ENCODE measurements at places on chromosomes 7 and 10.

GRCh38 chr7:90692947-90693346 lies 96.8 kb downstream of the CDK14 start:
- no peak for DNase-seq

DNA sequence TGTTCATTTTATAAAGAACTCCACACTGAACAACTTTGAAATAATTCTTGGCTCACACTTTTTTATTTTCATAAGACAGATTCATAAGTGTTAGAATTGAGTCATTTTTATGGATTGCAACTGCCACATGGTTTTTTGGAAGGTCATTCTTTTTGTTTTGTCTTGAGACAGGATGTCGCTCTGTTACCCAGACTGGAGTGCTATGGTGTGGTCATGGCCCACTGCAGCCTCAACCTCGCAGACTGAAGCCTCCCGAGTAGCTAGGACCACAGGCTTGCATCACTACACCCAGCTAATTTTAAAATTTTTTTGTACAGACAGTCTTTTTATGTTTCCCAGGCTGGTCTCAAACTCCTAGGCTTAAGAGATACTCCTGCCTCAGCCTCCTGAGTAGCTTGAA lies 20.3 kb downstream of the BMS1 start:
- no peak for DNase-seq

GRCh38 chr10:99279626-99280111 lies 44.0 kb upstream of the HPSE2 start:
- DNase-seq, result no peak

- no peak for DNase-seq
Observed at GRCh38 chr7:105719395-105719794, 138.1 kb upstream of the EFCAB10 start.

Measured in stimulated activated CD4-positive, alpha-beta T cell treated with anti-CD3 and anti-CD28 coated beads, TNF-alpha, amount 100 ng/mL, for 48 hours (primary cell).